ENCODE measurements at places on chromosomes 11 and 22.

DNA sequence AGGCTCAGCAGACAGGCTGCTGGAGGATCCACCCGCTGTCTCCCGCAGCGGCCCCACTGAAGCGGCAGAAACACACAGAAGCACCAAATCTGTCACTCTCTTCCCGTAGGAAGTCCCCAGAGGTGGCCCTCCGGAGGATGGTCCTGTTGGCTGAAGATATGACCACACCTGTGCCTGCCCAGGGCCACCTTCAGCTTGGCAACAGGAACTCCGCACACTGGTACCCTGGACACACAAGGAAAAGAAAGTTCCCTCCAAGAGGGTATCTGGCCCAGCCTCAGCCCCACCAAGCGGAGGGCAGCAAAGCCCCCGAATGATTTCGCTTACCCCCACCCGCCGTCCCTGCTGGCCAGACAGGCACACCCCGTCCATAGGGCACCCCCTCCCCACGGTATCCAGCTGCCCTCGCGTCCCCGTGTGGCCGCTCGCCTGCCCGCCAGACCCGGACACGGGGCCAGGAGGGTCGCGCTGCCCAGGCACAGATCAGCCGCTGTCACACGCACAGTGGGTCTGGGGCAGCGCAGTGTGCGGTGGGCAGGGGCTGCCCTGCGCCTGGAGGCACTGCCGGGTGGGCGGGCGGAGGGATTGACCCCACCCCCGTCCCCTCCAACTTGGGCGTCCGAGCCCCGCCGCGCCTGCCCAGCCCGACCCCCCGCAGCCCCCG is 7.0 kb downstream of the RASSF7 start:
- no peak for DNase-seq

- no peak for DNase-seq
These were observed 1000.4 kb downstream of the OPCML start for GRCh38 chr11:132531921-132532320.

DNA sequence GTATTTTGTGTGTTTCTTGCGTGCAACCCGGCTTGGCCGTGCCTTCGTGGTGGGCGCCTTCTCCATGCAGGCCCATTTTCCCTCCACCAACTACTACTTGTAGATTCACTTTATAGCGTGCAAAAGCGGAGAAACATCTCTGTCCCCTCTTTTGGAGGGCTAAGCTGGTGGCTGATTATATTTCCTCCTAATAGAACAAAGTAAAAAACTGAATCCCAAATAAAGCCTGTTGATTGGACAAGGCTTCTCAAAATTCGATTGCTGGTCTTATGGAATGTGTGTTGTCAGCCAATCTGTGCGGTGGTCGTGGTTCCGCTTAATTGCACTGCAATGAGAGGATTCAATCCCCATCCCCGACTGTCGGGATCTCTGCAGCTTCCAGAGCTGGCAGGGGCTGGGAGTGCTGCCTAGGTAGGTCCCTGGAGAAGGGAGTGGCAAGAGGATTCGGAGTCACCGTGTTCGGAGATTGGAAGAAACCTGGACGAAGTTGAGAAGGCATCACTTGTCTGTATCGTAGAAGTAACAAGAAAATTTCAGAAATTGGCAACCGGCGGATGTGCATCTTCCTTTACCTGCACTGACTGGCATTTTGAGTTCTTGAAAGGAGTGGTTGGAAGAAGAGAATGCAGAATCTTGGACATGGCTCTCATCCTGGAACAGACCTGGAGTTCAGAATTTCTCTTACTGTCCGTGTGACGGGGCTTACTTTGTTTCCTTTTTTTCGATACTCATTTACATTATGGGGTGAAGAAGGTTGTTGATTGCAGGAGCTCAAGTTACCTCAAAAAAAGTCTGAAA is 1.1 kb downstream of the HMGXB4 start:
- DNase-seq: no peak

- no peak for DNase-seq
These were observed 530.5 kb upstream of the LRRC4C start for GRCh38 chr11:41989823-41990380.

- no peak for DNase-seq
These were observed 10.5 kb upstream of the MGAT3 start for GRCh38 chr22:39446239-39446721.

- no peak for DNase-seq
These were observed 806.3 kb downstream of the BRD1 start for GRCh38 chr22:49021131-49021925.

GRCh38 chr22:48393041-48393370 is 1434.7 kb downstream of the BRD1 start:
- no peak for DNase-seq

DNA sequence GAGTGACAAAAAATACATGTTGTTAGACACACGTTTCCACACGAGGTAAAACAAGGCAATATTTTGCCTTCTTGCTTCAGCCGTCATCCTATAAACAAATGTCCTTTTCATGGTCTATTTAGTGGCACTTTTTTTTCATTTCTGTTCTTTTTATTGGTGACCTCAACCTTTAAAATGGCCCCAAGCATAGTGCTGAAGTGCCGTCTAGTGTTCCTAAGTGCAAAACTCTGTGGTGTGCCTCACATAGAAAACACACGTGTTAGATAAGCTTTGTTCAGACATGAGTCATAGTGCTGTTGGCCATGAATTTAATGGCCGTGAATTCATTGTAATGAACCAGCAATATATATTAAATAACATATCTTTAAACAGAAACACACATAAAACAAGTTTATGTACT is 15.6 kb downstream of the OVCH2 start:
- no peak for DNase-seq

DNA sequence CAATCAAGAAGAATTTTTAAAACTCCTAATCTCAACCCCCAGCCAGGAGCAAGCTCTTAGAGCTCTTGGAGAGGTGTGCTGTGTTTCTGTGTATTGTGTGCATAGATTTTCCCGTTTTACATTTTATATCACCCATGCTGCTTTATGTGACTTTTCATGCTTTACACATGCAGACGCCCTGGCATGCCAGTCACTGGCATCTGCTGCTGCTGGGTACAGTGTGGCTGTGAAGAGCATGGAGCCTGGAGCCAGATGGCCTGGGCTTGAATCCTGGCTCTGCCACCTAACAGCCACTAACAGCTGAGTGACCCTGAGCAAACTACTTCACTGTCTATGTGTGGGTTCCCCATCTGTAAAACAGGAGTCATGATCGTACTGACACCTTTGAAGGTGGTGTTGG is 23.1 kb downstream of the POLR3H start:
- no peak for DNase-seq

GRCh38 chr11:107740271-107740670 is 28.4 kb upstream of the SLN start:
- DNase-seq: no peak

- DNase-seq: peak; percentile 35
These were observed 24.8 kb upstream of the TTC12 start for GRCh38 chr11:113289431-113290187.

- DNase-seq: no peak
These were observed 17.4 kb downstream of the TST start for GRCh38 chr22:37001826-37002225.

GRCh38 chr11:1484695-1485503 is 1.7 kb downstream of the MOB2 start:
- DNase-seq: no peak

- no peak for DNase-seq
These were observed 31.1 kb downstream of the FAM83F start for GRCh38 chr22:40025856-40026255.

DNA sequence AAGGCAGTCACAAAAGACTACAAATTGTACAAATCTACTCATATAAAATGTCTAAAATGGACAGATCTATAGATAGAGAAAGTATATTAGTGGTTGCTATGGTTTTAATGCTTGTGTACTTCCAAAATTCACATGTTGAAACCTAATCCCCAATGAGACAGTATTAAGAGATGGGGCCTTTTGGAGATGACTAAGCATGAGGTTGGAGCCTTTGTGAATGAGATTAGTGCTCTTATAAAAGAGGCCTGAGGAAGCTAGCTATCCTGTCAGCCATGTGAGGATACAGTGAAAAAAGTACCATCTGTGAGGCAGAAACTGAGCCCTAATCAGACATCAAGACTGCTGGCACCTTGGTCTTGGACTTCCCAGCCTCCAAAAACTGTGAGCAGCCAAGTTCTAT is 82.6 kb downstream of the CYP2R1 start:
- no peak for DNase-seq

DNA sequence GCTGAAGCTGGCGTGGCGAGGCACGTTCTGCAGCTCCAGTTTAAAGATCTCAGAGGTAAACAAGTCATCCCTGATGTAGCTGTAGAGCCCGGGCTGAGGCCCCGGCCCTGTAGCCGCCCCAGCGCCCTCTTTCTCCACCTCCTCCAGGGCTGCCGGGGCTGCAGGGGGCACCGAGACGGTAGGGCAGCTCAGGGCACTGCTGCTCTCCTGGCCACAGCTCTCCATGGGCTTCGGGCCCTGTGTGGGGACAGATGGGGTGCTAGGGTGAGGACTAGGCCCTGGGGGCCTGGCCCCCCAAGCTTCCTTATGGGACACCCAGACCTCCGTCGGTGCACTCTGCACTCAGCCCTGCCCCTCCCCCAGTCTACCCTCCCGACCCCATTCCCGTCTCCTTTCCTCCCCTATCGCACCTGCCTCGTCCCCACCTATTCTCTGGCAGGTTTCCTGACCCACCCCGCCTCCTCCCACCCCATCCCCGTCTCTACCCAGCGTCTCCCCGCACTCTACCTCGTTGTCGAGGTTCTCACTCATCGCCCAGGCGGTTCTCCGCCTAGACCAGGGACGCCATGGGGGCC is 559 bp downstream of the RANBP1 start:
- no peak for DNase-seq

GRCh38 chr22:41888627-41889200 is 26.2 kb downstream of the SHISA8 start:
- DNase-seq: no peak

DNA sequence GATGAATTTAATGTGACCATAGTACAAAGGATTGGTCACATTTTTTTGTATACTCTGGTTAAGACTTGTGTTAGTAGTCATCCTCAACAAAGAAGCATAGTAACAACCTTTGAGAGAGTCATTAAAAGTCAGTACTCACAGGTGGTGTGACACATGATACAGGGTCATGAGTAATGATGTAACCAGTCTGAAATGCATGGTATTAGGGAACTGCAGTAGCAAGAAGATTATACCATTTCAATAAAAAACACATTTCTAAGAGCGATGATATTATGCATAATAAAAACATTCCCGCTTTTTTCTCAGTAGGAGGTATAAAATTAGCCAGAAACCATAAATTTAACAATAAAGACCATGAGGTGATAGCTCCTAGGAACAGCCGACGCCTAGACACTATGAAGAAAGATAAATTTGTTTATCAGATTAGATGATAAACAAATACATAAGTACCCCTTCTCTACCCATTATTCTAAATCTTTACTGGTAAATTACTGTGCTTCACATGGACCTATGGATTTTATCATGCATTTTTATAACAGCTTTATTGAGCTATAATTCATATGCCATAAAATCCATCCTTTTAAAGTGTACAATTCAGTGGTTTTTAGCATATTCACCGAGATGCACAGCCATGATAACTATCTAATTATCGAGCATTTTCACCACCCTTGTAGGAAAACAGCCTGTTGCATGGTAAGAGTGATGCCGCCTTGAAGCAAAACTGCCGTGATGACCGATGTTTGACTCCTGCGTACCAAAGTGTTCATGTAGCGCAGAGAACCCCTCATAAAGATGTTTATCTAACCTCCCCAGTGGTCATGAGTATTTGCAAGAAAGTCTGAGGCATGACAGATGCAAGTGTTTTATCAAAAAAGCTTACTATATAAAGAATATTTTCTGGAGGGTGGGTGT is 41.8 kb downstream of the TMPRSS5 start:
- no peak for DNase-seq

DNA sequence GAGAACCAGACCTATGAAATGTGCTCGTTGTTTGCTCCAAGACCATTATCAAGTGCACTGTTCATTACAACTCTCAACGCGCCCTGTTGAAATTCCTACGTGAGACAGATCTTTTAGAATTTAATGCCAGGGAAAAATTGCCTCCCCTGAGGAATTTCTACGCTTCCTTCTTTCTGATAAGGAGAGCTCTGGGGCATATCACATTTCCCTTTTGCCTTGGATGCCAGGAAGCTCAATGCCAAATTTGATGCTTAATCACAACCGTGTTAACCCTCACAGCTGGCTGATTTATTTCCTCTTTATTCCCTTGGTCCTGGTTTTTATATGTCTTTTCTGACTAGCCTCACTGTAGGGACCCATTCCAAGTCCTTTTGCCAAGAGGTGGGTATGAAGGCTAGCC is 109.4 kb downstream of the MICAL2 start:
- DNase-seq: no peak

DNA sequence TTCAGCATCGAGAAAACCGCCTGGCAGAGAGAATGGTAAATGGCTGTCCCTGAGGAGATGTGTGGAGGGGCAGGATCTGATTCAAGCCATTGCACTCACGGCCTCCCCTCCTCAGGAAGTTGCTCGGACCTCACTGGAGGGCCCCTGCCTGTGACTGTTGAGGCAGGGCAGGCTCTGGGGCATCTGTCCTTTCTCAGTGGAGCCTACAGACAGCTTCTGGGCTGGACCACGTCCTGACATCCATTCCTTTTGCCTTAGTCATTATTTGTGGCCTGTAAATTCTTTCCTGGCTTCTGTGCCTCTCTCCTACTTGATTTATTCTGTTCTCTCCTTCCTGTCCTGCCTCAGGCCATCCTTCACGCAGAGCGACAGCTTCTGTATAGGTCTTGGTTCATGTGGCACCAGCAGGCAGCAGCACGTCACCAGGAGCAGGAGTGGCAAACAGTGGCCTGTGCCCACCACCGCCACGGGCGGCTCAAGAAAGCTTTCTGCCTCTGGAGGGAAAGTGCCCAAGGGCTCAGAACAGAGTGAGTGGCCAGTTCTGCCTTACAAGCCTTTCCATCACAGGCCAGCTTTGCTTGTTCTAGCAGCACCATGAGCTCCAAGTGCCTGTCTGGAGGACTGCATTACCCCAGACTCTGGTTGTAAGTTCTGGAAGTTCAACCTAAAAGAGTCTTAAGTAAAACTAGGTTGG is 59.6 kb downstream of the PISD start:
- DNase-seq: no peak

DNA sequence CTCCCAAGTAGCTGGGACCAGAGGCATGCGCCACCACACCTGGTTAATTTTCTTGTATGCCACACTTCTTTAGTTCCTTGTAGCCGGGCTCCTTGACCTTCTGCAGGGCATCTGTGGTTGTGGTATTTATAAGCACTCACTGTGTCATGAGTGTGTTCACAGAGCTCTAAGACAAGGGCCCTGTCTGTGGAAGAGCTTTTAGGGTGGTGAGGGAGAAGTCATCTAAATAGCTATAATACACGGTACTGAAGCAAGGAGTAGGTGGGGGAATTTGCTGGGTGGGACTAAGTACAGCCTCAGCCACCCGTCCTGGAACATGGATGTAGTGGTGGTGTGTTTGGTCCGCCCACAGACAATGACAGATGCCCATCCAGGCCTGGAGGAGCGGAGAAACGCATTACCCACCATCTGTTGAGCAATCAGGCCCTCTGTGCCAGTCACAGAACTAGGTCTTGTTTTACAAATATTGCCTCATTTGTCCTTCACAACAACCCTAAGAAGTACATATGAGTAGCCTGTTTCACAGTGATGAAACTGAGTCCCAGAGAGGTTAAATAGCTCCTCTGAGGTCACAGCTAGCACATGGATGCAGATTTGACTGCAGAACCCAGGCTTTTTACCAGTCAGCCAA is 10.1 kb downstream of the ACO2 start:
- DNase-seq: no peak

- DNase-seq: no peak
These were observed 86.1 kb upstream of the TOP3B start for GRCh38 chr22:22068657-22069056.
